Thoracic aorta (tissue), 2 donors: ENCODE measurements at places on chromosomes 1 and 21.

- no peaks in the 10 kb centered on the region for H3K36me3 ChIP-seq
- H3K4me1 ChIP-seq = no peaks in the 10 kb centered on the region
- DNase-seq = no peak
- no peaks in the 10 kb centered on the region for H3K27me3 ChIP-seq
Measured at GRCh38 chr1:205056956-205057568, 14.1 kb downstream of the CNTN2 start.

- no peak for DNase-seq
- H3K4me1 ChIP-seq = peaks cover 4% of the 10 kb centered on the region
- no peaks in the 10 kb centered on the region for H3K27me3 ChIP-seq
- H3K27ac ChIP-seq = no peak overlapping the region
- no peaks in the 10 kb centered on the region for H3K36me3 ChIP-seq
Measured at GRCh38 chr1:88462488-88463261, 221.4 kb upstream of the PKN2 start.

DNA sequence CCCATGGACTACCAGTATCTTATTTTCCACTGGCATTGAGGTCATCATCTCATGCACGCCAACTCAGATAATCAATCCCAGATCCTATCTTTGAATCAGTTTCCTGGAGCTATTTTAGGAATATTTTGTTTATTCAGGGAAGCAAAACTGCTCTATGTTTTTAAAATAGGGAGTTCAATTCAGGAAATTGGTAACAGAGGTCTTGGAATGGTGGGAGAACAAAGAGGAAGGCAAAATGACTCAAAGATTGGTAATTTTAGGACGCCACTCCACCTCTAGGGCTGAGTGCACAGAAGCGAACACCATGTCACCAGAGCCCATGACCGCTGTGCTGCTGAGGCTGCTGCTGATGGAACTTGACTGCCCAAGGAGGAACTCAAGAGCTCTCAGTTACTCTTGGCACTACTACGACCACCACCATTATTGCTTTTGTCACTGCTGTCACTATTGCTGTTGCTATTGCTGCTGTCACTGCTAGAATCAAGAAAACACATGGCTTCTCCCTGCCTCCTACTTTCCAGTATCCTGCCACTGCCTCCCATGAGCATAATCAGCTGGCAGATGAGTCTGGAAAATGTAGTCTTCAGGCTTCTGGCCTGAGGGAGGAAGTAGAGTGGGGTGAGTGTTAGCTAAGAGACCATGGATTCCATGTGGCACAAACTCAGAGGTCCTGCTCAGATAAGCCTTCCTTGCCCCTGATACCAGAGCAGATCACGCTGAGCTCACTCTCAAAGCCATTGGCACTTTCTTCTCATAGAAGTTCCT lies 71.6 kb upstream of the CNIH3 start:
- H3K4me1 ChIP-seq = no peaks in the 10 kb centered on the region
- DNase-seq = no peak
- H3K27me3 ChIP-seq = no peaks in the 10 kb centered on the region
- H3K36me3 ChIP-seq = no peaks in the 10 kb centered on the region
- H3K27ac ChIP-seq = no peak overlapping the region

DNA sequence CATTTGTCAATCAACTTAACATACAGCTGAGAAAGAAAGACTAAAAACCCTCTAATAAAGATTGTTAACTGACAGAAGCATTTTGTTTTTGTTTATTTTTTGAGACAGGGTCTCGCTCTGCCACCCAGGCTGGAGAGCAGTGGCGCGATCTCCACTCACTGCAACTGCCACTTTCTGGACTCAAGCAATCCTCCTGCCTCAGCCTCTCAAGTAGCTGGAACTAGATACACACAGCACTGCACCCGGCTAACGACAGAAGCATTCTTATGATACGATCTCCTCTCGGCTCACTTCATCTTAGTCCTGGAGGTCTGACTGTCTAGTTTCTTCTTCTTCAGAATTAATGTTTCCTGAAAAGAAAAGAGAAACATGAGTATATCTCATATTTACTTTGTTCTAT lies 23.5 kb downstream of the RSPH1 start:
- H3K4me3 ChIP-seq = no peak overlapping the region
- H3K4me1 ChIP-seq = no peaks in the 10 kb centered on the region
- H3K27ac ChIP-seq = no peak overlapping the region
- no peaks in the 10 kb centered on the region for H3K27me3 ChIP-seq

DNA sequence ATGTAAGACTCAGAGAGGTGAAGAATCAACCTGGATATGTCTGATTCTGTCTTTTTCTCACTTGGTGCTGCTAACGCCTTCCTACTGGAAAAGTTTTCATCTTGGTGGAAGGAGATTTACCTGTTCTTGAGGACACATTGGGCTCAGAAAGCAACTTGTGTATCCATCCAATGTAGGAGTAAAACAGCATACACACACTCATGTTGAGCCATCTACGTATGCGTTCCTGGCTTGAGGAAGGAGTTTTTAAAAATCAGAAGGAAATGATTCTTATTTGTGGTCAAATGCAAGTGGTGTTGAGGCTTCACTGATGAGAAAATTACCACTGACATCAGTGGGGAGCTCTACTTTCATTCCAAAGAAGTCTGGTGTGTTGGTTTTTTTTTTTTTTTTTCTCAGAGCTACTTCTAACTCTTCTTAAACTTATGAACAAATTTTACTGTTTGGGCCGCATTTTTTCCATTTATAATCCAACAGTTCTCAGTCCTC lies 25.6 kb downstream of the XCL2 start:
- DNase-seq = no peak
- no peak overlapping the region for H3K4me3 ChIP-seq
- peaks cover 6% of the 10 kb centered on the region for H3K4me1 ChIP-seq
- H3K27ac ChIP-seq = no peak overlapping the region
